ENCODE measurements at places on chromosomes 1 and 21.

GRCh38 chr21:41362605-41363369, 960 bp downstream of the MX2 start:
- no peak for DNase-seq

GRCh38 chr21:27408826-27409225, 441.9 kb upstream of the ADAMTS5 start:
- no peak for DNase-seq

DNA sequence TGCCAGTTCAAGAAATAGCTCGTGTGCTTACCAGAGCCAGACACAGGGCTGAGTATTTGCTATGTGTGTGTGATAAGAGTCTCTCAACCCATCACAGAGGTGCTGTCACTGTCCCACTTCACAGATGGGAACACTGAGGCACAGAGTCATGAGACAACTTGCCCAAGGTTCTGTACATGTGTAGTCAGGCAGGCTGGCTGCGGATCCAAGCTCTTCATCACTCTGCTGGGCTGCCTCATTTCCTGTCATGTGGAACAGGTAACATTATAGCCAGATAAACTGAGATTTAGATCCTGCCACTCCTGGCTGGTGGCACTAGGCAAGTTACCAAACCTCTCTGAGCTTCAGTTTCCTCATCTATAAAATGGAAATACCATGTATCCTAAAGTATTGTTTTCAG, 77.8 kb downstream of the ITPKB start:
- no peak for DNase-seq

DNA sequence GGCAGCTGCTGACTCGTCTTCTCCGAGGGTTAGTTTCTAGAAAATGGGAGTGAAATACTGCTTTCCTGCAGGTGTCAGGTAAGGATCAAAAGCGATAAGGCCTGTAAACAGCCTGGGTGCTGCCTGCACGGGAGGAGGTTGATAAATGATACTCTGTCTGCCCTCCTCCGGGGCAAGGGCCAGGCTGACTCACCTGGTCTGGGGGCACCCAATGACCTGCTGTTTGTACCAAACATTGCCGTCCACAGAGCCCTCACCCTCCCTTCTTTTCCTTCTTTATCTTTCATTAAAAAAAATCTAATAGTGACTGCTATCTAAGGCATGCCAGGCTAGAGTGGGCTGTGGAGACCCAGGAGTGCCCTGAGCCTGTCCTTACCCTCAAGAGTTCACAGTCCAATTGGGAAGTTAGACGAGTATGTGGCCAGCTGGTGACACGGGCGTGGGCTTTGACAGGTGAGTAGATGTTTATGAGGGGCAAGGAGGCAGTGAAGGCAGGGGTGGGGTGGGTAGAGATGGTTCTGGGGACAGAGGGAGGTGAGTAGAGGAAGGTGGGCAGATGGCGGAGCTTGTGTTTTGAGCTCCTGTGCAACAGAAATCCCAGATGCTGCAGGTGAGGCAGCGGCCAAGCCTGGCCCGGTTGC, 16.2 kb downstream of the EDN2 start:
- DNase-seq: no peak

- DNase-seq: no peak
Measured at GRCh38 chr21:32248571-32249461, 30.0 kb downstream of the MIS18A start.

DNA sequence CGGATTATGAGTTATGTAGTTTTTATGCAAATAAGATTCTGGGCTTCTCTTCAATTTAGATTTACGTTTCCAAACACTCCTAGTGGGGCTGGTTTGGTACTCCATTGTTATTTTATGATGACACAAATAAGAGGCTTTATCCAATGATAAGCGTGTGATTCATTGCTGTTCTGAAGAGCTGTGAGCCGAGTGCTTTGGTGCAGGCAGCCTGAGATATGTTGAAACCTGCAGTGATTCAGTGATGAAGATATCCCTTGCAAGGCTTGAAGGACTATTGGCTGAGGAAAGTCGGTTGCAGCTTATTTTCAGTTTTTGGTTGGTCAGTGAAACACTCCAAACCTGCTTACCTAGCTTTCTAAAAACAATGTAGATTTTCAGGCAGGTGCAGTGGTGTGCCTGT, 112.2 kb downstream of the RYR2 start:
- DNase-seq: no peak

GRCh38 chr1:240790856-240791255, 178.9 kb upstream of the GREM2 start:
- no peak for DNase-seq

DNA sequence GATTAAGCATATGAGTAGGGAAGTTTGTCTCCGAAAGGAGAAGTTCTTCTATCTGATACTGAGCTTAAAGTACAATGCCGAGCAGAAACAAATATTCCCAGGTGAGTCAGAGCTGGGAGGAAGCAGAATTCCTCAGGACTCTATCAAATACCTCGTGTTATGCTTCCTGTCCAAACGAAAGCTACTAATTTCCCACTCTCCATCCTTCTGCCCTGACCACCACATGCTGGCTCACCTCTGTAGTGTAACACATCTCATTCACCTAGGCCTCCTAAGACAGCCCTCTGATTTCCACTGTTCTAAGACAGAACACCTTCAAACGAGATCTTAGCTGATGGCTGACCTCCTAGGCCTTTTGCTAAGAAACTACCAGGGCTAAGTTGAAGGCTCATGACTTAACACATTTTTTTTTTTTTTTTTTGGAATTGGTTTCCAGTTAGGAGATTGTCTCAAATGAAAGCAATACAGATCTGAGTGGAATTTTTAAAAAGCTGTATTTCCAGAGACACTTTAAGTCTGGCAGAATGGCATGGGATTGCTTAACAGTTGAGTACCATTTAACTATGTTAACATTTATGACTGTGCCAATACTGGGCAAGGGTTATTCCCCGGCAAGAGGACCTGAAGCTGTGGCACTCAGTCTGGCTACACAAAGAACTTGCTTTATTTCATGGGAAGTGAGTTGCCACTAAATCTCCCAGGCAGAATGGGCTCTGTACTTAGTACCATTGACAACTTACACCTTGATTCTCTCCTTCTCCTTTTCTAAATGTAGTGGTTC, 583.4 kb downstream of the DPYD start:
- DNase-seq: no peak

GRCh38 chr1:64482720-64483119, 12.8 kb downstream of the CACHD1 start:
- DNase-seq: no peak

DNA sequence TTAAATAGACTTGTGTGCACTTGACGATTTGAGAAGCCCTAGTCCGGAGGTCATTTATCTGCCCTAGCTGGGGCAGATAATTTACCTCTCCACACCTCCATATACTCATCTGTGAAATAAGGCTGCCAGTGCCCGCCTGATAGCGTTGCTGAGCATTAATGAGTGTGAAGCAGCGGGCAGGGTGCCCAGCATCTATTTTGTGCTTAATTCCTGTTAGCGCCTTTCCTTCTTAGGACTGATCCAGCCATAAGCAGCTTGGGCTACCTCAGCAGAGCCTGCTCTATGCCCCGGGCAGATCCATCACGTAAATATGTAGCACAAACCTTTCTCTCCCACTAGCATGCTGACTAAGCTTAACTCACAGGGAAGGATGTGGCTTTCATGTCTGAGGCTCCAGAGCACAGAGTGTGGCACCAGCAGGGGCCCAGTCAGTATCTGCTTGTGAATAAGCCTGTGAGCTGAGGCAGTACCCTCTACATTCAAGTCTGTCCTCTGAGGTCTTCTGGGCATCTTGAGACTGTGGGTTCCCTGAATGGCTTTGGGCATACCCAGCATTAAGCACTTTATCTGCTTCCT, 21.5 kb upstream of the RNF187 start:
- DNase-seq: no peak

Measured in fibroblast of skin of left biceps (primary cell).